C1 segment of cervical spinal cord (tissue), 14 donors: ENCODE measurements at places on chromosomes 3 and 15.

DNA sequence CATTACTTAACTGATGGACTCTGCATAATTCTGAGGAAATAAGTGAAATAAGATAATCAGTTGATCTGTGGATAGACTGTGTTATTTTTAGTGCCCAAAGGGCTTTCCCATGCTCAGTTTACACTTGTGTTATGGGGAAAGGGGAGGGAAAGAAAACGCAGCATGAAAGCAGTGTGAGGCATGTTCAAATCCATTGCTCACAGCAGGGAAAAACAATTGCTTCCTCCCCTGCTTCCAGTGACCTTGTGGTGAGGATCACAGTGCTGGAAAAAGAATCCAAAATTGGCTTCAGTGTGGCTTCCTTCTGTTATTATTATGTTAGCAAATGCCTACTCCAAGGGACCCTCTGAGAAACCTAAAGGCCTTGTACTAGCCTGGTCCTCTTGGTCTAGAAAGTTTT is 285.1 kb upstream of the CDIN1 start:
- no peak for DNase-seq

DNA sequence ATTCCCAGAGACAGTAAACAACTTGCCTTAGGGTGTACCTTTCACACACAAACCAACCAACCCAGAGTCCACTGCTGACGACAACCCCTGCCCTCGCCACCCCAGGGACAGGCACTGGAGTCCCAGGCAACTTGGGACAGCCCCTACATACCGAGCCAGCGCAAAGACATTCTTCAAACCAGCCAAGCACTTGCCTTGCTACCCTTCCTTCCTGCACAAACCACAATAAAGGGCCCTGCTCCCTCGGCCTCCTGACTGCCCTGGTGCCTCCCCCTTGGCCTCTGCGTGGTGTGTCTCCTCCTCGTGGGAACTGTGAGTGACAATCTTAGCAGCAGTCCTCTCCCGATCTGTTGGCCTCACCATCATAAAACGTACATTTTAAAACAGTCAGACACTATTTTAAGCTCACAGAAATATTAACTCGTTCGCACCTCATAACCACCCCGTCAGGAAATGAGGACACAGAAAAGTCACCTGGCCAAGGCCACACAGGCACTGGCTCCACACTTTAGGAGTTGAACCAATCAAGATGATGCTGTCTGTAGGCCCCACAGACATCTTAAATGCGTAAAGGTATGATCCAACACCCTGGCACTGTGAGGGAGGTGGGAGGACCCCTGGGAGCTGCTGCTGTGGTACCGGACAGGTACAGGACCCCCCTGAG is 113.8 kb downstream of the ADCY5 start:
- DNase-seq: no peak

DNA sequence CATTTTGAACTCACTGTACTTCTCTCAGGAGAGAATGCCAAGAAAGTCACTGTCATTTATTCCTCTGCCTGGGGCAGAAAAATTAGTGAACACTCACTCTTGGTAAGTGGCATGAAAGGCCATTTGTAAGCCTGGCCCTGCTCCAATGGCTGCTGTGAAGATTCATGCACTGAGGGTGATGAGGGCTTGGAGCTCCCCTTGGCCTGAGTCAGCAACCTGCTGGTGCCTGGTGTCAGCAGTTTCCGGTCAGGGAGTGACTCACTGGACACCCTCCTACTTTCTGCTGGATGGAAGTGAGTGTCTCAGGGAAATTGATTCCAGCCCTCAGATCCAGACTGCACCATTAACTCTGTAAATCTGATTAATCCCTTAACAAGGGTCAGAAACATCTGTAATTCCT is 37.6 kb downstream of the TRA2B start:
- no peak for DNase-seq

GRCh38 chr3:197241173-197241572 is 57.2 kb downstream of the DLG1 start:
- no peak for DNase-seq

DNA sequence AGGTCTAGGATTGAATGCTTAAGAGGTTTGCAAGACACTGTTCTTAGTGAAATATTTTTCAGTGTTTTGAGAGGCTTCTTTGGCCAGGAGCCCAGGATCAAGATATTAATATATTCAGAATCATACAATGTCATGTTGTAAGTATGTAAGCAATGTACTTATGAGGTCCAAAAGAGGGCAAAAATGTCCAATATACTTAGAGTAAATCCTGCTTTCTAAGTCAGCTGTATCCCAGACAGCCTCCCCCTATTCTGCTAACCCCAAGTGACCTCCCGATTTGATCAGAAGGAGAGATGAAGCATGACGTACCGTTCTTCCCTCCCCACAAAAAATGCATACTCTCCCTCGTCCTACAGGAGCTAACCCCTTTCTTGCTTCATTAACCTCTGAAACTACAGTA is 70.9 kb downstream of the CHAC1 start:
- DNase-seq: no peak
